ENCODE measurements at places on chromosomes 12 and 14.

DNA sequence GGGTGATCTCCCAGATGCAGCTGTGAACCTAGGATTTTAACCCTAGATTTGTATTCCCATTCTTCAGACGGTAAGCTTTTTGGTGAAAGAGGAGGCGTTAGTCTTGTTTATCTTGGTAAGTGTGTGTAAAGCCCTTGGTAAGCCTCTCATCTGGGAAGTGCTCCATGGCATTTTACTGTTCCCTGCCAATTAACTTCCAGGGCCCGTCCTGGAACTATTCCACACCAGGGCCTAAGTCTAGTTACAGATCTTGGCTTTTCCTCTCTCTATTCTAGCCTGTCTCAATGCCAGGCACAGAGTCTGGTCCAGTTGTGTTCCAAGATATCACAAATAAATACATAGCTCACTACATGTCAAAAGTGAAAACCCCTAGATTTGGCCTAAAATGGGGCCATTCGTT is 42.4 kb downstream of the YEATS4 start:
- DNase-seq, result no peak

GRCh38 chr14:68148276-68148675 is 328.7 kb downstream of the RAD51B start:
- DNase-seq, result no peak

- no peak for DNase-seq
Observed at GRCh38 chr12:50542448-50542847, 37.7 kb downstream of the DIP2B start.

DNA sequence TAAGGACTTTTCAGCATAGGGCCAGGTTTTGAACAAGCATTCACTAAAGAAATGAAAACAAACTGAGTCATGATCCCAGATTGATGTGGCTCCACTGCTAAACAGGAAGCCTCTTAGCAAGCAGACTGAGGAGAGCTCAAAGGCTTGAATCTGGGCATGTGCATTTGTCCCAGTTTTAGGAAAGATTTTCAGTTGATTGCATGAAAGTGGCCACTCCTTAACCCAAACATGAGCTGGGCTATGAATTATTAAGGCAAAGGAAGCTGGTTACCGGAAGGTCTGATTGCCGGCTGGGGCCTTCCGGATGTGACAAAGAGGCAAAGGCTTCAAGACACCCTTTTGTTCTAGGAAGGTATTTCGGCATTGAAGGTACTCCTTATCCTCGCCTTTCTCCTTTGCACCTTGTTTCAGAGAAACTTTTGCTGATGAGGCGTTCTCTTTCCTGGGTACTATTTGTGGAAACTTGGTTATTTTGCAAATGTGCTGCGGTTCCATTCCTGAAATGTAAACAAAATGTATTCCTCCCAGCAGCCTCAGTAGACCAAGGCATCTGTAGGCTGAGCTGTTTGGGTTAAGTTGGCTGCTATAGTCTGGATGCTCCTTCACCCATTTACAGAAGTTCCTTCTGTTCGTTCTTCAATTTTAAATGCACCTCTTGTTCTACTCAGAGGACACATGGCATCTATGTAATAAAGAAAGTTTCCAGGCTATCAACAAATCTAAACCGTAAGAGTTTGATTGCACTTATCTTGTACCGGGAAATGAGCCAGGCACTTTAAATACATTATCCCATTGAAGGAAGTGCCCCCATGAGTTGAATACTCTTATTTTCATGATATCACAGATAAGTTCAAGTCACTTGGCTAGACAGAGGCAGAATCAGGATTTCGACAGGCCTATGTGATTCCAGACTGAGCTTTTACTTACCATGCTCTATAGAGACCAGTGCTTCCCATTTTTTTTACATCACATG is 115.6 kb upstream of the METAP2 start:
- no peak for DNase-seq

Measured in right renal pelvis (tissue), 4 donors.